B cell (primary cell): ENCODE measurements at places on chromosomes 2 and 18. TPM values are rescaled to one million over a fixed set of nuclear protein-coding genes. Genes with fewer than 3 reads are reported as not detected.

The SGO2 gene
- total RNA-seq = 4.0 and 5.3 TPM in 2 replicates

The CGREF1 gene
- not detected in 2 replicates for total RNA-seq

The SNTG2 gene
- 1.4 and 2.4 TPM in 2 replicates for total RNA-seq

The STPG4 gene
- total RNA-seq = 0.79 and 0.90 TPM in 2 replicates

DNA sequence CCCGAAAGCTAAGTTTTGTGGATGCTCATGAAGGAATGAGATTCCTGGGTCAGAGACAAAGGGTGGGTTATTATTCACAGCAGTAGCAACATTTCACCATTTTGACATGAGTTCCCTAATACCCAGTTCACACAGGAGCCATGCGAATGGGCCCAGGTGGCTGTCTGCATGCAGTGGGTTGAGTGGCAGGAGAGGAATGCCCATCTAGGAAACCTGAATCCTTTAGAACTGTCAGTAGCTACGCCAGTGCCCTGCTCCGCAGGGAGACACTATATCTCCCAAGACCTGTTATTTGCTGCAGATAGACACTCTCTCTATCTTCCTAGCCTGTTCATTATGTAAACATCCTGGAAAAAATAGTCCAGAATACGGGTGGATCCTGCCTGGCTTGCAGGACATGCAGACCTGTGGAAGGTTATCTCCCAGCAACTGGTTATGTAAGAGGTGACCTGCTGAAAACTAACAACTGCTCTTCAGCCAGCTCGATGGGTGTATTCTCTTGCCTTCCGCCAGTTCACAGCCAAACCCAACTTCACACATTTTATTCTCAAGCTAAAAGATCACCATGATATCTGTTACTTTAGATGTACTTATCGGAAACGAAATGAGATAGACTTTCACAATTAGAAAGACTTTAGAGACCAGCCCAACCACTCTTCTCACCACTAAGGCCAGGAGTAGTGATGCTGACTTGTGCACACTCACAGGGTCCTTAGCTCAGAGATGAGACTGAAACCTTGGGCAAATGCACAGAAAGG is 59.1 kb downstream of the MBP start:
- DNase-seq = no peak

DNA sequence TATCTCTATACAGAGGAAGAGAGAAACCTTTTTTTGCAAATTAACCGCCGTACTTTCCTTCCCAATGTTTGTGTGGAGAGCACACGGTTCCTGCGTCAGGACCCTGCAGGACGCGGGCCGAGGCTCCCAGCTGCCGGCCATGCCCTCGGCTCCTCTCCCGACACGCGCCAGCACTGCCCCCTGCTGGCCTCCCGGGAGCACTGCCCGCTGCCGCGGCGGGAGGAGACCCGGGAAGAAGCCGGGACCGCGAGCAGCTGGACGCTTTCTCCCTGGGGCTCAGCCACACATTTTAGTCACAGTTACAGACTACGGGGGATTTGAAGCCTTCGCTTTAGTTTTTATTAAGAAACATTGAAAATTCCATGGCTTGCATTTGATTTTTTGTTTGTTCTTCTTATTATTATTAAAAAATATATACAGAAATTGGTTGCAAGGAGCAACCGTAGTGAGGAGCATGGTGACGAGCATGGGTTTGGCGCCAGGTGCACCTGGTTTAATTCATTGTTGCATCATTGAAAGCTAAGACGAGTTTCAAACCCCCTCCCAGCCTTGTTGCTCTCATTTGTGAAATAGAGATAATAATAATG is 401.2 kb downstream of the GALR1 start:
- peak; percentile 36 for DNase-seq

- DNase-seq = no peak
Measured at GRCh38 chr18:9469685-9470084, 5.6 kb upstream of the RALBP1 start.

GRCh38 chr2:124050833-124051497 is 25.9 kb downstream of the CNTNAP5 start:
- DNase-seq = no peak

DNA sequence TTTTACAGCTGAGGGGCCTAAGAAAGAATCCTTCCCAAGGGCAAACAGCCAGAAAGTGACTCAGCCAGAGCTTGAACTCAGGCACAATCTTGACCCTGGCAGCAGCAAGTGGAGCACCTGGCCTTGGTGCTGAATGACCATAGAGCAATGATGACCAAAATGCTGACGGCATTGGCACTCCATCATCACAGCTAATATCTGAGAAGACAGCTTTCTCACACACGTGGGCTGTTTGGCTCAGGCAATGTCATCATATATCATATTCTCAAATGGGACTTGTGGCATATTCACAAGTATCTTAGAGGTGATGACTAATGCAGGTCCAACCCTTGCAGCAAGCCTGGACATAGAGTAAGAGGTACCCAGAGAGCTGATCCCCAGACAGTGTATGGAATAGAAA is 443.9 kb upstream of the MYT1L start:
- DNase-seq = no peak

DNA sequence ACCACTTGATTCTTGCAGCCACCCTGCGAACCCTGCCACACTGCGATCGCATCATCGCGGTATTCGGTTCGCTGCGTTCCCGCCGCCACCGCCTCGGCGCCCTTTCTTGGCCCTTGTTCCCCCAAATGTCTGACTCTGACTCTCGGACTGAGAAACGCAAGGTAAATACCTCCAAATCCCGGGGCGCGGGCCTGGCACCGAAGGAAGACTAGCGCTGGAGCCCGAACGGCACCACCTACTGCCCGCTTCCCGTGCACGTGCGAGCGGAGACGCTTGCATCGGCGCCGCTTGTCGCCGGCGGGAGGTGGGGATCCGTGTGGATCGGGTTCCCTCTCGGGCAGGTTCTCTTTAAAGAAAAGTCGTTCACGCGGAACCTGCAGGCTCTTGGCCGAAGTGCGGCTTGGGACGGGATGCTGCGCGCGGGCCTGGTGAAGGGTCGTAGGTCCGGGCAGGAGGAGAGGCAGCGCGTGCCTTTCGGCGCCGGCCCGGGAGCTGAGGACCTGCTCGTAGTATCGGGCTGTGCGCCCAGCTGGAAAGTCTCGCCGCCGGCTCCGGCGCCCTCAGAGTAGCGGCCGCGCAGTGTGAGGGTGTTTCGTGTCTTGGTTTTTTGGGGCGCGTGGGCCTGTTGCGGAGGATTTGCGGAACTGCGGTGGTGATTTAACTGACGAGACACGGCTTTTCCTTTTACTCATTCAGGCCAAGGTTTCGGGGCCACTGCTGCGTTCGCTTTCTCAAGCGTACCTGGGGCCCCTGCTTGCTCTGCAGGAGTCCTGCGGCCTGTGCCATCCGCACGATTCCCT is 514 bp downstream of the BCL2L11 start:
- DNase-seq = peak; percentile 81
